Thoracic aorta (tissue), 2 donors: ENCODE measurements at places on chromosomes 5 and 9. TPM values are rescaled to one million over a fixed set of nuclear protein-coding genes. Genes with fewer than 3 reads are reported as not detected.

DNA sequence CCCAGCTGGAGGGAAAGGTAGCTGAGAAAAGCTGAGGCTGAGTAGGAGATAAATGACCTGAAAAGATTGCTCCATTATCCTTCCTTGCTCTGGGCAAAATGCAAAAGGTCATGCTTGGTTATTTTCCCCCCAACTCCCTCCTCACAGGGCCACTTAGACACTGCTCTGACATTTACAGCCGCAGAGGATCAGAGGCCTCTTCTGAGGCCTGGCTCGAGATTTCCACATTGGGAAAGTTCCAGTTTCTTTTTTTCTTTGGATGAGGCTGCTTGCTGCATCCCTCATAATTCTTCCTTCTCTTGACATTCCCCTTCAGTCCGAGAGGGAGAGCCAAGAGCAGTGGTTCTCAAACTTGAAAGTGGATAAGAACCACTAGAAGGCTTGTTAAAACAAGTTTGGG, 60.1 kb upstream of the HSPA9 start:
- no peaks in the 10 kb centered on the region for H3K36me3 ChIP-seq
- H3K4me1 ChIP-seq, result no peaks in the 10 kb centered on the region
- H3K27me3 ChIP-seq, result no peaks in the 10 kb centered on the region
- no peak for DNase-seq

DNA sequence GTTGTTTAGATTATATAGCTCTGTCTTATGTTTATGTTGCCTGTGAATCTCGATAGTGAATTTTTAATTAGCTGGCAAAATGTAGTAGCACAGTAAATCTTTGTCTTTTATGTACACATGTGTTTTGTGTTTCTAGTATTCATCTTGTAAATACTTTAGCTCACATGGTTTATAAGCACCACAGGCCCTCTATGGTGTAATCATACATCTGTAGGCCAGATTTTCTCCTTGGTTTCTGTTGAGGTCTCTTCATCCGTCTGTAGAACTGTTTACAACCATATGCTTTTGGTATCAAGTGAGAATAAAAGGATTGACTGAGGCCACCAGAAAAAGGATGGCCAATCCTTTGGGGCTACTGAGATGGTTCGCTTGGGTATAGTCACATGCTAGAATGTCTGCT, 45.0 kb downstream of the PRR16 start:
- H3K27me3 ChIP-seq, result no peaks in the 10 kb centered on the region
- no peaks in the 10 kb centered on the region for H3K36me3 ChIP-seq
- H3K4me1 ChIP-seq, result peaks cover 12% of the 10 kb centered on the region
- H3K4me3 ChIP-seq, result no peak overlapping the region
- no peak overlapping the region for H3K27ac ChIP-seq
- no peak for DNase-seq

The SLIT3 gene
- total RNA-seq, result 86.9 TPM

The PPP2CA gene
- total RNA-seq, result 53.9 TPM

The GAS1 gene
- total RNA-seq, result 108 TPM

GRCh38 chr5:139389701-139390638, at the start of gene MZB1:
Gene MZB1, minus strand, starts transcription at chr5:139389913. Its CDS starts 57 bp downstream, at chr5:139389856.
- H3K36me3 ChIP-seq, result no peaks in the 10 kb centered on the region
- no peaks in the 10 kb centered on the region for H3K27me3 ChIP-seq
- H3K4me3 ChIP-seq, result no peak within 1 kb of the TSS
- DNase-seq, result no peak

The FAM151B gene
- total RNA-seq, result 3.9 TPM

DNA sequence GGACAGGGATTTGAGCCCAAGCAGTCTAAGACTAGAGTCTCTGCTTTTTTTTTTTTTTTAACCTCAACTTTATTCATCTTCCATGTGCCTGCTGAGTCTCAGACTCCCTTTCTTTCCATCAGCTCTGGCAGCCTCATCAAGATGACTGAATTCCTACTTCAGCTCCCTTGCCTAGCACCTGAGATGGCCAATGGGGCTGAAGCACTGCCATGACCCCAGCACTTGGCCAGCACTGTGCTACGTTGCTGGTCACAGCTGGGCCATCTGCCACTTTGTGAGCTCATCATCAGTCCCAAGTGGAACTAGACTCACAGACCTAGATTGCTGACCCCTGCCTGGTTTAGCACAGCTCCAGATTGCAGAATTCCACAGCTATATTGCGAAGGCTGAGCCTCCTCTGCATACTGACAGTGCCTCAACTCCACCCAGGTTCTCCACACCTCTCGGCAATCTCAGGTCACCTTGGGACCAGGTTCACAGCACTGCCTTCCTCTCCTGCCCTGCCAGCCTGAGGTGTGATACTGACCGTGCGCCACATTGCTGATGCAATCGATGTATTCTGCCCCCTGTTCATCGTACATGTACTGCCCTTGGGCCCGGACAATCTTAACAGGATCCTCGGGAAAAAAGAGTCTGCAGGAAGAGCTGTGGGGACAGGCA, 1.6 kb downstream of the PHYKPL start:
- H3K4me3 ChIP-seq, result peak overlapping the region; percentile 72
- peaks cover 22% of the 10 kb centered on the region for H3K4me1 ChIP-seq
- peaks cover 21% of the 10 kb centered on the region for H3K36me3 ChIP-seq
- peak overlapping the region; percentile 93 for H3K27ac ChIP-seq
- no peak for DNase-seq
- no peaks in the 10 kb centered on the region for H3K27me3 ChIP-seq

The PCDH12 gene
- 5.2 TPM for total RNA-seq

- no peak overlapping the region for H3K27ac ChIP-seq
- H3K4me3 ChIP-seq, result no peak overlapping the region
- no peaks in the 10 kb centered on the region for H3K4me1 ChIP-seq
- no peaks in the 10 kb centered on the region for H3K36me3 ChIP-seq
- H3K27me3 ChIP-seq, result no peaks in the 10 kb centered on the region
Measured at GRCh38 chr9:81874250-81874649, 54.0 kb upstream of the SPATA31D4 start.
